ENCODE measurements at places on chromosomes 13 and 19. TPM values are rescaled to one million over a fixed set of nuclear protein-coding genes. Genes with fewer than 3 reads are reported as not detected.

DNA sequence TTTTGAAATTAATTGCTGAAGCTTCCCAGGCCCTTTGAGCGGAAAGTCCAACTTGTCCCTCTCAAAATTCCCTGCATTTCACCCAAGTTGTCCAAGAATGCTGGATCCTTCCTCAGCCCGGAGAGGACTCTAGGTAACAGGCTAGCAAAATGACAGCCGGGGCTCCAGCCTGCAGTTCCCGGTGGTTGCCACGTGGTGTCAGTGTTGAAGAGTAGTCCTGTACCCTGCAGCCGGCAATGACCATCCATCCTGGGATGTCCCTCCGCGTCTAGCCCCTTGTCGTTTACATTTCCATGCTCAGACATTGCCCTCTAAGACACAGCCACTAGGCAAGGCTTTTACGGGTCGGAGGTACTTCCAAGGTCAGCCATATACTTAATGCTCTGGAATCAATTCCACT, 31.4 kb upstream of the MTIF3 start:
- DNase-seq = peak; percentile 7

DNA sequence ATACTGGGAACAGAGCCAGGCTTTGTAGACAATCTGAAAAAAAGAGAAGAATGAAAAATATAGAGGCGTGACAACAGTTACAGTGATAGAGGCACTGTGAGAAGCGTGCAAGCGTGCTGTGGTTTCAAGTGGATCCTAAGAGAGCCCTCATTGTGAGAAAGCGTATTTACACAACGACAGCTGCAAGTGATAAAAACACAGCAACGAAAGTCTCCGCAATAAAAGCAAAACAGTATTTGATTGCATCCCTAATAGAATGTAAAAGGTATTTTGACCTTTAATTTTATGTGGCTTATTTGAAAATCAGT, 642.7 kb upstream of the ARGLU1 start:
- peak; percentile 21 for DNase-seq

- DNase-seq = peak; percentile 43
These were observed 37.6 kb downstream of the SOX21 start for GRCh38 chr13:94674609-94675348.

GRCh38 chr19:47353307-47353712, 4.2 kb downstream of the DHX34 start:
- no peak for DNase-seq

DNA sequence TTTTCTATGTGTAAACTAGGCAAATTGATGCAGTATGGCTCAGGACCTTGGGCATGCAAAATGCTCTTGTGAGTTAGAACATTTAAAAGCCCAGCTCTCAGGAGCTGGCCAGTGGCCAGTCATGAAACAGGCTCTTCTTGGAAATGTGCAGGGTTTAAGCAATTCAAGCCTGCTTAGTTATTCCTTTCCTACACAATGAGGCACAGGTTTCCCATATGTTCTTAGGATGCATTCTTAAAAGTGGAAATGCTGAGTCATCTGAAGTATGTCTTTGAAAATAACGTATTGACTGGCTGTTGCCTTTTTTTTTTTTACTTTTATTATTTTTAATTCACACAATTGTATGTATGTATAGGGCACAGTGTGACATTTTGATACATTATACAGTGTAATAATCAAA, 300.7 kb downstream of the SLC7A1 start:
- no peak for DNase-seq

The CASP14 gene
- not detected for total RNA-seq

Measured in LHCN-M2 (cell line).